GM06990 (cell line): ENCODE measurements at places on chromosomes 12 and 14.
A peak's percentile ranks its signal among the peaks of the same experiment; 100 is the strongest.

DNA sequence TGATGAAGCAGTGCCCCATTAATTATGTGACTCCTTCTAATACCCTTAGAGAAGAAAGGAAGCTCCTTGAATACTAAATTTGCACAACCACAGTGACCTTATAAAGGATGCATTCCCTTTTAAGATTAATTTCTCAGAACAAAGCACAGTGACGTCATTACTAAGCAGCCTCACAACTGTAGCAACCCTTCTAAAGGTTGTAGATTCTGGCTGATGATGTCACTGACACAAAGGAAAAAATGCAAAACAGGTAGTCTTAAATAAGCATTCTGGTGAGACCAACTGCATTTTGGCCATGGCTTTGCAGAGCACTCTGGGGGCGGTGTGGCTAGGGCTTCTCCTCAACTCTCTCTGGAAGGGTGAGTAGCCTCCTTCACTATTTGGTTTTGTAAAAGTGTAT, 38.4 kb upstream of the OR4E1 start:
- DNase-seq: no peak

GRCh38 chr14:50668826-50669143, 679 bp upstream of the SAV1 start:
- no peak for DNase-seq

DNA sequence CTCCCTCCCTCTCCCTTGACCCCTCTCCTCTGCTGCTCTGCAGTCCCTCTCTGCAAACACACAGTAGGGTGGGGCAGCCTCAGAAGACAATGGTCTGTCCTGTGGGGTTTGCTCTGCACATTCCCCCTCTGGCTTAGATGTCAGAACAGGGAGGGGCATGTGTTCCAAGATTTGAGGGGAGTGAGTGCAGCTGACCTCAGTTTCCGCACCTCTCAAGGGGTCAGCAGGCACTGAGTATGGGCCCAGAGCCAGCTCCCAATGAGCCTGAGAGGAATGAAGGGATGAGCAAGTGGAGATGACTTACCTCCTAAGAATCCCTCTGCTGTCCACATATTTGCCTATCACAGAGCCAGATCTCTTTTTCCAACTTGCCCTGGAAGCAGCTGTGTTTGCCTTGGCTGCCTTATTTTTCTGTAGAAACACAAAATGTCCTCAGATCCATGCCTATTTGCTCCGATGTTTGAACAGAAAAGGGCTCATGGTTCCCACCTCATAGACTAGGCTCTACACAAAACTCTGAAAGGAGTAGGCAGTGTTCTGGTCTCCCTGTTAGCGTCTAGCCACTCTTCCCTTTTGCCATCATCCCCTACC, 111.4 kb downstream of the CRACR2A start:
- no peak for DNase-seq

DNA sequence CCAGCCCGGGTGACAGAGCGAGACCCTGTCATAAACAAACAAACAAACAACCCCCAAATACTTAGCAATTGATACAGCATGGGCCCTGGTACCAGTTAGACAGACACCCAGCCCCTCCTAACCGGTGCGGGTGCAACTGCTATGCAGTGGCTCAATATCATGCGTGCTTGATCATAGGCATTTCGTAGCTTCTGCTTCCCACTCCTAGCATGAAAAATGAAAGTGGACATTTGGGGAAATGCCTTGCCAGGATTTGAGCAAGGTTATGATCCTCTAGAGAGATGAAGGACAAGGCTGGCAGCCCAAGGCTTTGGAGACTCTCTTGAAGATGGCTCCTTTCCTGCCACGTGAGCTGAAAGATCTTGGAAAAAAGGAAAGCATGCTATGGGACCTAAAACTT, 13.7 kb downstream of the FGF6 start:
- no peak for DNase-seq

DNA sequence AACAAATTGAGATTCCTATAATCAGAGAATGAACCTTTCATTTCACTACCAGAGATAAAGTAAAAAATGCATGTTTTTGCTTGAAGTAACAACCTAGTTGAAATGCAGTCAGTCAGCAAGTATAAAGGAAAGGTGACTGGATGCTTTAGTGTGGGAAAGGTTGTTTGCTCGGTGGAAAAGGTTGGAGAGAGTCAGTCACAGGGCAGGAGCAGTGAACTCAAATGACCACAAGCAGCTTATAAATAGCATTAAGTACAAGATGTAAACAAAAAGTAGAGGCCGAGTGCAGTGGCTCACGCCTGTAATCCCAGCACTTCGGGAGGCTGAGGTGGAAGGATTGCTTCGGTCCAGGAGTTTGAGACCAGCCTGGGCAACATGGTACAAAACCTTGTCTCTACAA, 98.1 kb upstream of the FGD4 start:
- peak; percentile 15 for DNase-seq

DNA sequence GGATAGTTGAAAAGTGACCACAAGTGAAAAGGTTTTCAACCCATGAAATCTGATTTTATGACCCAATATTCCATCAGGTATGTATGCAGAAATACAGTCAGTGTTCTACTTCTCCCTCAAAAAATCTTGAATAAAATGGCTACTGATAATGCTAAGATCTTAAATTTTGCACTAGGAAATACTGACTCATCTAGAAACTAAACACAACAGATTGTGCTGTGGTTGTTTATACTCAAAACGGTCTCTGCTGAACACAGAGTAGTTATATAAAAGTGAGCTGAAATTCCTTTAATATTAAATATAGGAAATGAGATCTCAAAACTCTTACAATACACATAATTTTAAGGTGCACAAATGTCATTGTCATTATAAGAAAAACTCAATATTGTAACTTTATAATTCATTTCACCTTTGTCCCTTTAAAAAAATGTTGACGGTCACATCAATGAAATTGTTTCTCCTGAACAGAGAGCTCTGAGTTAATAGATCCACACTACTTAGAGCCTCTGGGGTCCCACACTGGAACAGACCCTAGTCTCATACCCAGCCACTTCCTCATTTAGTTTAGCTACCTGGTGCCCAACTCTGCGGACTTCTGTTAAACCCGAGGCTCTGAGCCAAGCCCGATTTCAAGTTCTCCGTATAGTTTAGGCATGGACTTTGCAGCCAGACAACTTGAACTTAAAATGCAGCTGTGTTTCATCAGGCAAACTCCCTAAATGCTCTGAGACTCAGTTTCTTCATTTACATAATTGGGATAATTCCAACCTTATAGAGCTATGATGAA, 9.3 kb downstream of the COCH start:
- no peak for DNase-seq

GRCh38 chr14:85063747-85064146, 466.2 kb upstream of the FLRT2 start:
- DNase-seq: no peak
